ENCODE measurements at places on chromosomes 2 and 18.

GRCh38 chr18:79610461-79611039, 69.1 kb upstream of the CTDP1 start:
- DNase-seq: no peak

GRCh38 chr2:29039718-29040480, 34.4 kb downstream of the PCARE start:
- DNase-seq: no peak

GRCh38 chr2:55961318-55961911, 37.8 kb upstream of the EFEMP1 start:
- peak; percentile 19 for DNase-seq

GRCh38 chr18:47209171-47209570, 33.0 kb upstream of the IER3IP1 start:
- DNase-seq: no peak

DNA sequence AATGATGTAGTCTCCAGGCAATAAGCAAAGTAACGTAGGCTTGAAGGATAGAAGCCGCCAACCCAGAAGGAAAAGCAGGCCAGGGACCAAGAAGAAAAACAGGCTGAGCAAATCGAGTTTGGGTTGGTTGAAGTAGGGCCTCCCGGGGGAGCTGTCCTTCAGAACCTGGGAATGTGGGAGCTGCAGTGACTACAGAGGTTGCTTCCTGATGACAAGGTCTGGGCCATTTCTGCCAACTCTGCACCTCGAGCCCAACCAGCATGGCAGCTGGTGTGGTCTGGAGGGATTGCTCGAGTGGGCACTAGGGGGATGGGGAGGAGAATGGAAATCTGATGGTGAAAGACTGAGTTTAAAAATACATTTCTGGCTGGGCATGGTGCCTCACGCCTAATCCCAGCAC, 14.1 kb downstream of the ACMSD start:
- no peak for DNase-seq

DNA sequence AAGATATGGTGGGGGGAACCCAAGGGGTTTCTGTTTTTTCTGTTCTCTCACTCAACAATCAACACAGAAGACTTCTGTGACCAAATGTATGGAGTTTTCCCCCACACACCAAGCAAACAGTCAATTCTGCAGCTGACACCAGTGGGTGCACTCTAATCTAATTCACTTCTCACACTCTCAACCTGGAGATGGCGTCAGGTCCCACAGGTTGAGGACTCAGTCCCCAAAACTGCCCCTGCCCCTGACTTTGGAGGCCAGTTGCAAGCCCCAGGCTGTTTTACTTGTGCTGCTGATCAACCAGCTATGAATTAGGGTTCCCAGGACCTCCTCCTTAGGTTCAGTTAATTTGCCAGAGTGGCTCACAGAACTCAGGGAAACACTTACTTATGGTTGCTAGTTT, 6.2 kb downstream of the RNU2-63P start:
- DNase-seq: no peak

Measured in NCI-H774 (cell line).